ENCODE measurements at places on chromosomes 2 and 18.

DNA sequence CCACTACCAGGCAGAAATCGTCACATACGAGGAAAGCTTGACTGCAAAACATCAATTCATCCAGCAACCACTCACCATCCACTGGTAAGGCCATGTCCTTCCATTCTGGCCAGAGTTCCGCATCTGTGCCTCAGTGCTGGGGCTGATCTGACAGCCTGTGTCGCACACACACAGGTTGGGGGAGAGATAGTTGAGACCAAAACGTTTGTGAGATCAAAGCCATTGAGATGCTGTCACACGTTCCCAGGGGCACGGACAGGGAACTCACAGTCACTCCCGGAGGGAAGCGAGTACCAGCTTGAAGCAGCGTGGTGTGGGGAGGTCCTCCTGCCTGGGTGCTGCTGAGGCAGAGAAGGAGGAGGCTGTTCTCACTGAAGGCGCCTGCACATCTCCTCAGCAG lies 458.5 kb upstream of the SALL3 start:
- DNase-seq: no peak

DNA sequence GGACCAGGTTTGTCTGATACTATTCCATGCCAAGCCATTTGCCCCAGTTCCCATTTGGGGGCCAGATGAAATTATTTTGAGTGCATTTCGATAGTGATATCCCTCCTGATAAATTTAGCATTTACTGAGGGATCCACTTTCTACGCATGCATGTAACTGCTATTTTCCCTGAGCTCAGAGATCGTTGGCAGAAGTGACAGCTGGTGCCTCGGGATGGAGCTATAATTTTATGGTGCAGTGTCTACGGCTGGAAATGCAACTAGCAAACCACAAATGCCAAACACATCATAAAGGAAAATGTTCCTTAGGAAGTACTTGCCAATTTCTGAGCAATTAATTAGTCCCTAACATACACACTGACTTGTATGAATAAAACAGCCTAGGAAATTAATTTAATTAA lies 254.8 kb downstream of the SLC8A1 start:
- no peak for DNase-seq

- DNase-seq: no peak
Observed at GRCh38 chr18:48186131-48186766, 222.9 kb downstream of the ZBTB7C start.

- DNase-seq: no peak
Observed at GRCh38 chr18:44846450-44846849, 165.8 kb downstream of the SETBP1 start.

GRCh38 chr2:32820088-32820487 lies 126.7 kb upstream of the LTBP1 start:
- no peak for DNase-seq

- no peak for DNase-seq
Observed at GRCh38 chr18:57542812-57543427, 43.6 kb downstream of the FECH start.
